T47D (cell line): ENCODE measurements at places on chromosomes 2 and 18.

GRCh38 chr2:148350199-148350598 is 294.4 kb upstream of the EPC2 start:
- no peak for DNase-seq

GRCh38 chr2:171723716-171724683 is 36.7 kb downstream of the DYNC1I2 start:
- no peak for DNase-seq

DNA sequence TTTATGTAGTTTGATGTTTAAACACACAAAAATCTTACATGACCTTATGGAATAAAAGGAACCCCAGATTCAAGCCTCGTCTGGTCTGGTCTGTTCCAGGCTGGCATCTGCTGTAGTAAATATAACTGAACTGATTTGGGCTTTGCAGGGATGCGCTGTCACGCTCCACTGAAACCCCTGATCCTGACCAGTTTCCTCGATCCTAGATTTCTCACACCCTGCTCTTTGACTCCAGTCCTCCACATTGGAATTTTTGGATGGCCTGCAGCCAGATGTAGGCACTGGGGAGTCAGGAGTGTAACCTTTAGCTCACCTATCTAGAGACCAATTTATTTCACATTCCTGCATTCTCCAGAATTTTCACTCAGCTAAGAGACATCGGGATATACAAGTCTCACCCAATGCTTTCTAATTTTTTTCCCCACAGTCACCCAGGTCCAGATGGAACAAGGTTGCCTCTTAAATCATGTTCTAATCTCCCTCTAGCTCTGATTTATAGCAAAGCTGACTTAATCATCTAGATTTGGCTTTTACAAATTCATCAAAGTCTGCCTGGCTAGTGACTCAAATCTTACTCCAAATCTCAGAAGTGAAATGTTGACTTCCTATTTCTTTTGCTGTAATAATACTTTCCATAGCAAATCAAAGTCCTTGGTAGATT is 219.6 kb downstream of the CD226 start:
- no peak for DNase-seq

DNA sequence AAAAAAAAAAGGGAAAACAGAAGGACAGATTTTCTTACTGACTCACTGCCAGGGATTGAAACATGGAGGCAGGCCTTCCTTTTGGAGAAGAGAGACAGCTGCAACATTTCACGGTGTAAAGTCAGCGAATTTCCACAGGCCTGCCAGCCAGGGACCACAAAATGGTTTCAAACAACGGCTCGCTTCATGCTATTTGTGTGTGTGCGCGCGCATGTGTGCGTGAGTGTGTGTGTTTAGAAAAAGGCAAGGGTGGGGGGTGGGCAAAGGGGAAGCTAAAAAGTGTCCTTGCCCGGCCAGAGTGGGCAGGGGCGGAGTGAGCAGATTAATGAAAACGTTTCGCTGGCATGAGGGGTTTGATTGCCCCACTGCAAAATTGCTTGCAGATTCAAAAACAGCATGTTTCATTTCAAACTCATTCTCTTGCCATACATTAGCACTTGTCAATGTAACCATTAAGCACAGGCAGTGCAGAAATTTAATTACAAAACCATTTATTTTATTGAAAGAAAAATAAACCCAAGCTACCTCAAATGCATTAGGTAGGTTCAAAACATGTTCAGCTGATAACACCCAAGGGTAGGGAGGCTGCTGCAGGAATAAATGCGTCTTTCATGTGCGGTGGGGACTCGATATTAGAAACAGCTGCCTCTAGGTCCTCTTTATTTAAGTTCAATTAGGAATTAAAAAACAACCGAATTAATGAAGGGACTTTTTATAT is 182.1 kb upstream of the SIX2 start:
- no peak for DNase-seq

GRCh38 chr2:227903381-227903780 is 31.9 kb downstream of the DAW1 start:
- DNase-seq, result no peak

DNA sequence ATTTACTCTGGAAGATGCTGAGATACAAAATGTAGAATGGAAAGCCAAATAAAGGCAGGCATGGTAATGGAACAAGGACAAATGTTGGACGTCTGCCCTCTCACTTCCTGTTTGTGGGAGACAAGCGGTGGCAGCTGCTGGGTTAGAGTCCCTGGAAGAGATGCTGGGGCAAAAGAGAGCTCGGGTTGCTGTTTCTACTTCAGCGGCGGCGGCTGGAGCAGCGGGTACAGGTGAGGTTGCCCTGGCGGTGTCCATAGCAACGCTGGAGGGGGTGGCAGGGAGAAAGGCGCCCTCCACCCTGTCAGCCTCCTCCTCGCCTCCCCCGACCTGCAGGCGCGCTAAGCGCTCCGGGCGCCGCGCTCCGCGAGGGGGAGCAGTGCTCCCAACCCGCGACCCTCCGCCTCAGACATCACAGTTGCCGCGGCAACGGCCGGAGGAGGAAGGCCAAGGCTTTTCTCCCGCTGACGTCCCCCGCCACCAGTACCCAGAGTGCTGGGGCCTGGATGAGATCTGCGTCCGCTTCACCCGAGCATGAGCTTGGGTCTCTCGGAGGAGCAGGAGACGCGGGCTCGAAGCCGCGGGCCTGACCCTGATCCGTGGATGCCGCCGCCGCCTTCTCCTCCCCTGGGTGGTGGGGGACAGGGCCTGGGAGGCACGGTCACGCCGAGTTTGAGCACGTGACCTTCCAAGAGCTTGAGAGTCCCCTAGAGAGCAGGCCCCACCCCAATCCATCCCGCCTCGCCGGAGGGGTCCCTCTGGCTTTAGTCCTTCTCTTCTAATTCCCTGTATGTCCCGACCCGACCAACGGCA is 65.6 kb downstream of the NOL4 start:
- DNase-seq, result no peak

DNA sequence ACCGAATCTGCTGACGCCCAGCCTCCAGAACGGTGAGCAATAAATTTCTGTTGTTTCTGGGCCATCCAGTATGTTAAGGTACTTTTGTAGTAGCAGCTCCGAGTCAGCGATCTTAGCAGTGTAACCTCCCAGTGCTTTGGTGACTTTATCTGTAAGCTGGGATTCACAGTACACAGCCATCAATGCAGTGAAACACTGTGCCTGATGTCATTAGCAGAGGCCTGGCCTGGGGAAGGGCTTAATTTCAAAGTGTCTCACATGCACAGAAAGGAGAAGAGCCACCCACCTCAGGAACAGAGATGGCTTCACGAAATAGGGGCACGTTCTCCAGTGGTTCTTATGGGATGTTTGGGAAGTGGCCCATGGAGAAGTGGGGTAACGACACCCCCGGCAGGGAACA is 281.2 kb downstream of the PHLPP1 start:
- no peak for DNase-seq
